ENCODE measurements at places on chromosomes 3 and 15. TPM values are rescaled to one million over a fixed set of nuclear protein-coding genes. Genes with fewer than 3 reads are reported as not detected.
A peak's percentile ranks its signal among the peaks of the same experiment; 100 is the strongest.

DNA sequence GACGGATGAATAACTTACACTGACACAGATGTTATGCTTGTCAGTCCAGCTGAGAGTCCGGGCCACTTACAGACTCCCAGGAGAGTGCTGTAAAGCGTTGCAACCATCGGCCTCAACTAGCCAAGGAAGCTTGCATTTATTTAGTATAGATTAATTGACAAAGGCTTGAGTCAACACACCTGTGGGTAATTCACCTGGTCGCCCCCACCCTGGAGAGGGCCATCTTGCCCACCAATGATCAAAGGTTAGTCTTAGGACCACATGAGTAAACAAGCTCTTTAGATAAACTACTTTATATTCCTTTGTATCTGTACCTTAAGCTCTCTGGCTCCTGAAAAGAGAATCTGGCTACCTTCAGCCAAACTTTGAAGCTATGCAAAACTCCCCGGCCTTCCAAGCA lies 51.0 kb downstream of the PAK2 start:
- DNase-seq, result no peak

The TEX9 gene
- total RNA-seq, result 7.6 TPM

DNA sequence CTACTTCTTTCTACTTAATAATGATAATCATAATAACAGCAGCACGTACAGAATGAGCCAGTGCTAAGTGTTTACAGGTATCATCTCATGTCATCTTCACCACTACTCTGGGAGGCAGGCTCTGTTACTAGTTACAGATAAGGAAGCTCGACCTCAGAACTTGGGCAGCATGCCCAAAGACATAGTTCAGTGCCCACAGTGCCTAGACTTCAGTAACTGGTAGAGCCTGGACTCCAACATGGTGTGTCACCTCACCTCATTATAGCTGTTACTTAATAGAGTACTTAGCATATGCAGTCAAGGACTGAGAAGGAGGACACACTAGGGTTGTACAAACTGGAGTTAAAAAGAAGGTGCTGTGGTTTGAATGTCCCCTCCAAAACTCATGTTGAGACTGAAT lies 7.6 kb downstream of the GADL1 start:
- no peak for DNase-seq

GRCh38 chr3:11770477-11771391 lies 76.0 kb downstream of the TAMM41 start:
- DNase-seq, result peak; percentile 93

- no peak for DNase-seq
Measured at GRCh38 chr15:70050441-70050840, 47.3 kb downstream of the TLE3 start.

The GNL3 gene
- total RNA-seq, result 40.8 TPM

GRCh38 chr15:63973212-63974009 lies 72.9 kb downstream of the DAPK2 start:
- no peak for DNase-seq

DNA sequence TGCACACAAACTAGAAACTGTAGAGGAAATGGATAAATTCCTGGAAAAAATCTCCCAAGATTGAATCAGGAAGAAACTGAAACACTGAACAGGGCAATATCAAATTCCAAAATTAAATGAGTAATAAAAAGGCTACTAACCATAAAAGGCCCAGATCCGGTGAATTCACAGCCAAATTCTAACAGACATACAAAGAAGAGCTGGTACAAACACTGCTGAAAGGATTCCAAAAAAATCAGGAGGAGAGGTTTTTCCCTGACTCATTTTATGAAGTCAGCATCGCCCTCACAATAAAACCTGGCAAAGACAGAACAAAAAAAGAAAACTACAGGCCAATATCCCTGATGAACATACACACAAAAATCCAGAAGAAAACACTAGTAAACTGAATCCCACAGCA lies 462.4 kb upstream of the THBS1 start:
- DNase-seq, result no peak

The ZBTB11 gene
- 11.5 TPM for total RNA-seq

The SPRED1 gene
- 24.5 TPM for total RNA-seq

The TRPM1 gene
- total RNA-seq, result not detected

- no peak for DNase-seq
Measured at GRCh38 chr15:51234176-51234927, 104.0 kb downstream of the CYP19A1 start.

GRCh38 chr3:188207941-188208515 lies 54.1 kb downstream of the LPP start:
- DNase-seq, result no peak

Data from left colon (tissue), 2 donors.